ENCODE measurements at places on chromosomes 13 and 19.

- DNase-seq, result no peak
Observed at GRCh38 chr13:48839171-48839570, 136.5 kb upstream of the FNDC3A start.

DNA sequence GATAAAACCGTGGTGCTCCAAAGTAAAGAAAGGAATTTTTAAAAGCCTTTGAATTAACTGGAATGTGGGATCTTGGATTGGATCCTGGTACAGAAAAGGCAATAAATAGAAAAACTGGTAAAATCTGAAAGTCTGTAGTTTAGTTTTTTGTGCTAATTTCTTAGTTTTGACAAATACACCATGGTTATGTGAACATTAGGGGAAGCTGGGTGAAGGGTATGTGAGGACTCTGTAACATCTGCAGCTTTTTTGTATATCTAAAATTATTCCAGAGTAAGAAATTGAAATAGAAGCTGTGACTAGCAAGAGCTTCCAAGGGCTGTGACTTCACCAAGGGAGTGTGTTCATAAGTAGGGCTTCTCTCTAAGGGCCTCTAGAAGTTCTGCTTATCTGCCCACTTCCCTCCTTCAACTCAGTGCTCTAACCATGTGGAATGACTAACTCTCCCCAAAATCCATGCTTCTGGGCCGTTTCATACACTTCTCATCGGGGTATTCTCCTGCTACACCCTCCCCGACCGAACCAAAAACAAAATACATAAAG is 26.5 kb downstream of the ARHGAP35 start:
- no peak for DNase-seq

DNA sequence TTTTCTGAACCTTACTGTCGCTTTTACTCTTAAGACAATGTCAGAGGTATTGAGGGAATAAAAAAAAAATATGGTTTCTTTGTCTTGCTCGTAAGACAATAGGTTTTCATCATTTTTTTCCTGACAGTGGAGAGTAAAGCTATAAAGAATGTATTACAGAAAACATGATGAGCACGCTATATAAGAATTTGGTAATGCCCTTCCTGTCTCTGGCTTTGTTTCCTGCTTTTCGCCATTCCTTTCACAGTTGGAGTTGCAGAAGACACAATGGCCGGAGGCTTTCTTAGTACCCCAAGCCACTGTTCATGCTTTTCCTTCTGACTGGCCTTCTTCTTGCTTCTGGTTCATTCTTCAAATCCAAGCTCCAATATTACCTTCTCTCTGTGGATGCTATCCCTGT is 101.0 kb upstream of the DACH1 start:
- no peak for DNase-seq

- no peak for DNase-seq
Observed at GRCh38 chr13:47256618-47257017, 359.8 kb upstream of the HTR2A start.

DNA sequence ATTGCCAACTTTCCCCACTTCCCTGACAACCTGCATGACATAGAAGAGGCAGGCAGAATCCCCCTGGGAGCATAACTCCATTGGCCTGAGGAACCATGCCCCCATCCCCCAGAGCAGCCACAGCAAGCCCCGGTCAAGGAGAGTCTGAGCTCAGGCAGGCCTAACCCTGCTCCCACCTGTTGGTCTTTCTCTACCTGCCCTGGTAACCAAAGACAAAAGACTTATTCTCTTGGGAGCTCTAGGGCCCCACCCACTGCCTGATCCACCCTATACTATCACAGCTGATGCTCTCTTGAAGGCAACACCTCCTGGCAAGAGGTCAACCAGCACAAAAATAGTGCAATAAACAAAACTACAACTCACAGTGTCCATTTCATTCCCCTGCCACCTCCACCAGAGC is 59.3 kb downstream of the TNFSF13B start:
- peak; percentile 20 for DNase-seq

GRCh38 chr13:111639196-111639705 is 318.8 kb downstream of the TEX29 start:
- DNase-seq, result no peak

DNA sequence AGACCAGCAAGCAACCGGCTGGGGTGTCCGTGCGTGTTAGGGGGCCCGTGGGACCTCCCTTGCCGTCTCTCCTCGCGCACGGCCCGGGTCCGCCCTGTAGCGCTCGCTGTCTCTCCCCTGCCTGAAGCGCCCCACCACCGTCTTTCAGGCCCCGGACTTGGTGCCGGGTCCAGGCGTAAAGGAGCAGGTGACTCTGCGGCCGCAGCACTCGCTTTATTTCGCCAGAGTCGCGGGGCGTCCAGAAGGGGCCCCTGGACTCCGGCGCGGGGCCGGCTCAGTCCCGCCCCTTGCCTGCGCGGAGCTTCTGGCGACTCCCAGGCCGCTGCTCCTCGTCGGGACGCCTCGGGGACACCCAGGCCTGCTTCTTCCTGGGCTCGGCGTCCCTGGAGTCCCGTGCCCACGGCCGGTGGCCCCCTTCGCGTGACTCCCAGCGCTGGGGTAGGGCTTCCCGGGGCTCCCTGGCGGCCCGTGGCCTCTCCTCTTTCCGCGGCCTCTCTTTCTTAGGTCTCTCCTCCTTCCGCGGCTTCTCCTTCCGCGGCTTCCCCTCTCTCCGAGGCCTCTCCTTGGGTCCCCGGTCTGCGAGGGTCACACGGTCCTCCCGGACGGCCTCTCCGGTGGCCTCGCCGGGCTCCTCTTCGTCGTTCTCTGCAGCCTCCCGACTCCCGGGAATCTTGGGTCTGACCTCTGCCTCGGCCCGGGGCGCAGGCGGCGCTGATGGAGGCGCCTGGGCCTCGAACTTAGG is 3.1 kb downstream of the AMH start:
- no peak for DNase-seq

DNA sequence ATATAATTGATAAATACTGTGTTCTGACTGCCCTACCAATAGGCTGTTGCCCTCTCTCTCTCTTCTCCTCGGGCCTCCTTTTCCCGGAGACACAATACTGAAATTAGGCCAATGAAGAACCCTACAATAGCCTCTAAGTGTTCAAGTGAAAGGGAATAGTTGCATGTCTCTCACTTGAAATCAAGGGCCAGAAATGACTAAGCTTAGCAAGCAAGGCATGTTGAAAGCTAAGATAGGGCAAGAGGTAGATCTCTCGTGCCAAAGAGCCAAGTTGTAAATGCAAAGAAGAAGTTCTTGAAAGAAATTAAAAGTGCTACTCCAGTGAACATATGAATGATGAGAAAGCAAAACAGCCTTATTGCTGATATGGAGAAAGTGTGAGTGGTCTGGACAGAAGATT is 13.3 kb downstream of the KATNAL1 start:
- no peak for DNase-seq

DNA sequence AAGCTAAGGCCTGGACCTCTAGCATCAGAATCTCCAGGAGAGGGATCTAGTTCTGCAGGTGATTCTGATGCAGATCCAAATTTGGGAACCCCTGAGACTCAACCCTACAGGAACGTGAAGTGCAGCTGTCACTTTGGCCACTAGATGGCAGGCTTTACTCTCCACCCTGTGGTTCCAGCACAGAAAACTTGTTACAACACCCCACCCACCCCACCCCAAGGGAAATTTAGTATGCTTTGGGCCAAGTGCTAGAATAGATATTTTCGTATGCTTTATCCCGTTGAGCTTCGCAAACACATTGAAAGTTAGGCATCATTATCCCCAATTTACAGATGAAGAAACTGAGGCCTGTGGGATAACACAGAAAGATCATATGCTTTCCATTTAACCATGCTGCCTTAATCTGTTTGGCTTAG is 232.0 kb downstream of the B3GLCT start:
- peak; percentile 1 for DNase-seq

GRCh38 chr19:6187374-6187773 is 51.9 kb downstream of the ACSBG2 start:
- no peak for DNase-seq

GRCh38 chr19:16899566-16900075 is 10.8 kb downstream of the F2RL3 start:
- DNase-seq, result peak; percentile 50

DNA sequence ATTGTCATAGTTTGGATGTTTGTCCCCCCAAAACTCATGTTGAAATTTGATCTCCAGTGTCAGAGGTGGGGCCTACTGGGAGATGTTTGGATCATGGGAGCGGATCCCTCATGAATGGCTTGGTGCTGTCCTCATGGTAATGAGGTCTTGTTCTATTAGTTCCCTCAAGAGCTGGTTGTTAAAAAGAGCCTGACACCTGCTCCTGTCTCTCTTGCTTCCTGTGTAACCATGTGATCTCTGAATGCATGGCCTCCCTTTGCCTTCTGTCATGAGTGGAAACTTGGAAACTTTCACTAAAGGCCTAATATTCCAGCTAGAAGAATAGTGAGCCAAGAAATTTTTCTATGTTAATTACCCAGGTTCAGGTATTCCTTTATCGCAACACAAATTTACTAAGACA is 311.4 kb upstream of the ATXN8OS start:
- DNase-seq, result no peak

- DNase-seq, result peak; percentile 16
Observed at GRCh38 chr19:18483119-18483890, 38.6 kb downstream of the ELL start.

DNA sequence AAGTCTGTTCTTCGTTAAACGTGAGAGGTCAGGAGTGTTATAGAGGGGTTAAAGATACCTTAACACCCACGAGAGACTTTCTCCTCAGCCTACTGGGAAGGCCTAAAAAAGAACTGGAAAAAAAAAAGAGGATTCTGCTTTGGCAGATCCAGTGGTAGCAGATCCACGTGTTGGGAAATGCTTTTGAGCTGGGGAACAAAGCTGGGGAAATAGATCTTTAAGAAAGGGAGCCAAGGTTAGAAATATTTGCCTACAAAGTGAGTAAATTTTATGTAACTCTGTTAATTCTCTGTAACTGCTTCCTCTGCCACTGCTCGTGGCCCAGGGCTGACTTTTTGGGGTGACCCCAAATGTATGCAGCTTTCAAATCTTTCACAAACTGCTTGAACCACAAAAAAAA is 11.7 kb downstream of the RFX2 start:
- DNase-seq, result no peak

DNA sequence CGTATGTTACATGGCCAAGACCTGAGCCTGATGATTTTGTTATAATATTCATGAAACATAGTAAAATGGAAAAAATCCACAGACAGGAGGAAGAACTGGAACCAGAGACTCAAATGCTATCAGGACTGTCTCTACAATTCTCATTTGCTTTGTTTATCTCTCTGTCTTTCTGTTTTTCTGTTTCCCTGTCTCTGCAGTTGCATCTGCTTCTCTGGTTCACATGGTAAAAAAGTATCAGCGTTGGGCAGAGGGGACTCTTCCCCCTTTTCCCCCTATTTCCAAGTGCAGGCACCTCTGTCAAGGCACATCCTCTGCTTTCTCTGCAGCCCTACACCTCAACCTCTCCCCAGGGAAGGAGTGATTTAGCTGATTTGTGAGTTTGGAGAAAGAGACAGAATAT is 41.2 kb upstream of the VWA8 start:
- no peak for DNase-seq

- no peak for DNase-seq
Observed at GRCh38 chr13:75445717-75446499, 36.1 kb downstream of the TBC1D4 start.

GRCh38 chr19:32357720-32358119 is 12.3 kb downstream of the ZNF507 start:
- DNase-seq, result no peak

DNA sequence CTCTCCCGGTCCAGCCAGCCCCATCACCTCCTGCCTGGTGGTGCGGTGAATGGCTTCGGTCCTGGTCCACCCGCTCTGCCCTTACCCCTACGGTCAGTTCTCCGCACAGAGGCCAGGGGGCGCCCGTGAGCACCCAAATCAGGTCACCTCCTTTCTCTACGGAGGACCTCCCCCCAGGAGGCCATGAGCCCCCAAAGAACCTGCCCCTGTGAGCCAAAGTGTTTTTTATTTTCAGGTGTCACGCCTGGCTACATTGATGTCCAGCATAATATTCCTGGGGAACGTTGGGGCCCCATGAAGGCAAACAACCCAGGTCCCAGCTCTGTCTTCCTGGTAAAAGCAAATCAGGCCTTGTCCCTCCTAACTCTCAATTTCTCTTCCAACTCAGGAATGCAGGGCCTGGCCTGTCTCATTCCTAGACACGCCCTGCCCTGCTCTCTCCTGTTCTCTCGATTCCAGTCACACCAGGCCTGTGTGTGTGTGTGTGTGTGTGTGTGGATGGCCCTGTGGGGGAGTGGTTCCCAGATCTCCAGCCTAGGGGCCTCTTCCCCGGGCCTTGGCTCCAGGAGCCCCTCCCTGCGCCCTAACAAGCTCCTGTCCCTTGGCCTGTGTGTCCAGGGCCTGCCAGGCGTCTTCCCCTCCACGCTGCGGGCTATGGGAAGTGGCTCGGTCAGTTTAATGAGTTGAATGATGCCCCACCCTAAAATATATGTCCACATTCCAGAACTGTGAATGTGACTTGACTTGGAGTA is 9.7 kb upstream of the GIPC1 start:
- peak; percentile 62 for DNase-seq

DNA sequence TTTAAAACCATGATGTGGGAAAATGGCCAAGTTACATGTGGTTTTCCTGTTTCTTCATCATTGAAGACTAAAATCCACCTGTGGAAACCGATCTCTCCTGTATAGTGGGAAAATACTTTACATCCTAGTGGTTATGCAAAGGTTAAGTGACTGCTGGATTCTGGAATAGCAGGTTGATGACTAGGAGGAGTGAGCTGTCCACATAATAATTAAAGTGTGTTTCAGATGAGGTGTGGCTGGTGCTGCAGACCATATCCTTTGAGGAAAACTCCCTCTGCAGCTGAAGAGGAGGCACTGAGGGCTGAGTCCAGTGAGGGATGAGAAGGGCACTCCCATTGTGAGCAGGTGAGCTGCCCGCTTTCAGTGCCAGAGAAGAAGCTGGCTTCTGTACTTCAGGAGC is 43.2 kb downstream of the DCLK1 start:
- peak; percentile 62 for DNase-seq

DNA sequence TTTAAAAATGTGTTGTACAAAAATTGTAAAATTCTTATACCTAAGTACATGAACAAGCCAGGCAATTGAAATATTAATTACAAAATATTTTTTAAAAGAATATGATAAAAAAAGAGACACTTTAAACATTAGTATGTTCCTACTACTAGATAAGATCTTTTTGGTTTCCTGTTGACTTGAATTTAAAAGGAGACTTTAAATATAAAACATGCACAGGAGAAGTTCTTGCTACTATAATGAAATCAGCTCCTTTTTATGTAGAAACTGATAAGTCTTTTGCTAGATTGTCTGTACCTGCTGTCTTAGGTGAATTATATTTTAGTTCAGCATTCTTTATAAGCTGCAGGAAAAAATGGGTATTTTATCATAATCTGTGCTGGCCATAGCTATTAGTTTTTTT is 140.2 kb downstream of the TNFSF13B start:
- DNase-seq, result no peak

Data from NCI-H146 (cell line).